ENCODE measurements at places on chromosomes 6 and 20.

GRCh38 chr20:43171930-43172329, 17.8 kb downstream of the PTPRT start:
- no peak for DNase-seq

DNA sequence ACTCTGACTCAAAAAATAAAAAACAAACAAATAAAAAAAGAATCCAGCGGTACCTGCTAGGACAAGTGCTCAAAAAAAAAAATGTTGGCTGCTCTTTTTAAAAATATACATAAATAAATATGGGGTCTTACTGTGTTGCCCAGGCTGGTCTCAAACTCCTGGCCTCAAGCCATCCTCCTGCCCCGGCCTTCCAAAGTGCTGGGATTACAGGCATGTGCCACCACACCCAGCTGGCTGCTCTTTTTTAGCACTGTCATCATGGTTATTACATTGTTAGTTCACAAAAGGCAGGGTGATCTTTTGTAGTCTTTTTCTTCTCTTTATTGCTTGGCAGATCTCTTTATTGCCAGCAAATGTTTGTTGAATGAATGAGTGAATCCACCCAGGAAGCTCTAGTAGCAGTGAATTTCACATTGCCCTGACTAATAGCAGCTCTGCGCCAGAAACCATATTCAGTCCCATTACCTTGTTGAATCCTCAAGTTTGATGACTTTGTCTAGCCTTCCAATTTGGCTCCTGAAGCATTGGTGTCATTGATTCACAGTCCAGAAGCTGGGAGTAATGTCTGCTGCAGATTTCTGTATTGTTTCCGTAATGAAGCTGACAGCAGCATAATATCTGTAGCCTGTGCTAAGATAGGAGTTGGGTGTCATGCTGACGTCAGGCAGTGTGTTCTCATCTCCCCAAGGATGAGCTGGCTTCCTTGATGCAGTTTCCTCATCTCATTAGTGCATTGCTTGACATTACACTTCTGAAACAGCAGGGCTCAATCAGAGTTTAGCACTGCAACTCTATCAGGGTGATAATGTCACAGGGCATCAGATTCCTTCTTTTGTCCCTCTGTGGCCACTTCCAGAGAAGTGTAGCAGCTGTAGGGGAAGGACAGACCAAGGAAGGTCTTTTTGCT, 84.9 kb upstream of the TGM3 start:
- no peak for DNase-seq

DNA sequence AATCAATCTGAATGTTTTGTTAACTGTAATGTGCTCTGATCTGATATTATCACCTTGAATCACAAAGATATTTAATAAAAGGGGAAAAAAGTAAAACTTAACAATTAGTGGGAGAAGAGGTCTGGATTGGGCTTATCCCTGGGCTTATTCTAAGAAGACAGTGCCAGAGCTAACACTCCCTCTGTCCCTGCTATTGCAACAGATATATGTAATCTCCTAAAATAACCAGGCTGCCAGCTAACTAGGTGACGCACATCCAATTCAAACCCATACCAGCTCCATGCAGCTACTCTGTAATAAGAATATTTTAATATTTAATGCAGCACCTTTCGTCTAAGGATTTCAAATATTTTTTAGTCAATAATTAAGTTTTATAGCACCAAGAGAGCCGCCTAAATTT, 330.1 kb upstream of the MARCKS start:
- no peak for DNase-seq

- DNase-seq: no peak
Observed at GRCh38 chr6:52074155-52074554, 13.3 kb downstream of the PKHD1 start.

GRCh38 chr6:143965503-143966171, 42.4 kb downstream of the PLAGL1 start:
- no peak for DNase-seq

DNA sequence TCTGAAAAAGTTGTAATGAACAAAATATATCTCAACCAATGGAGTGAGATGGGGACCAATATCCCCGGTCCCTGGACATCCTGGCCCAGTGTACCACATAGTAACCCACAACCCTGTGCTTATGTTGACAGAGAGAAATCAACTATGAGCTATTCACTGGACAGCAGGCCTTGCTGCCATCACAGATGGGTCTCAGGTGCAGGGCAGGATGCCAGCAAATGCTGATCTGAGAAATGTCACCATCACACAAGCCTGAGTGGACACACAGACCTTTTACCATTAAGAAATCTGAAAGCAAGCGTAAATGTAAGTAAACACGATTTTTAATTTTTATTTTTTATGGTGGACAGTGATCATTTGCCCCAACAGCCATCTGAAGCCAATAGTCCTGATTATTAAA, 9.1 kb downstream of the RPP40 start:
- no peak for DNase-seq

- no peak for DNase-seq
Observed at GRCh38 chr20:56664796-56665195, 35.7 kb downstream of the TFAP2C start.

DNA sequence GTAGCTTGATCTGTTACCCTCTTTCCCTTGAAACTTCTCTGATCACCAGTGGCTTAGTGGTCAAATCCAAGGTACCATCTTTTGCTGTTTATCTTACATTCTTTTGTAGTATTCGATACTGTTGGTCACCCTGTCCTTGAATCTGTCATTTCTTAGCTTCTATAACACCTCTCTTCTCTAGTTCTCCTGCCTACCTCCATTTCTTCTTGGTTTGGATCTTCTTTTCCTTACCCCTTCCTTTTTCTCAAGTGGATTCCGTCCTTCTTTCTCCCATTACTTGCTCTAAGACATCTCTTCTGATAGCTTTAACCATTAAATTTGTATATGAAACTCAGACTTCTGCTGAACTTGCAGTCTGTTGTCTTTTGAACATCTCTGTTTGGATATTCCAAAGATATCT, 39.9 kb downstream of the QKI start:
- no peak for DNase-seq

- DNase-seq: no peak
Observed at GRCh38 chr20:25015986-25016385, 23.4 kb upstream of the APMAP start.

- DNase-seq: no peak
Observed at GRCh38 chr6:50091641-50092040, 41.9 kb upstream of the DEFB112 start.

DNA sequence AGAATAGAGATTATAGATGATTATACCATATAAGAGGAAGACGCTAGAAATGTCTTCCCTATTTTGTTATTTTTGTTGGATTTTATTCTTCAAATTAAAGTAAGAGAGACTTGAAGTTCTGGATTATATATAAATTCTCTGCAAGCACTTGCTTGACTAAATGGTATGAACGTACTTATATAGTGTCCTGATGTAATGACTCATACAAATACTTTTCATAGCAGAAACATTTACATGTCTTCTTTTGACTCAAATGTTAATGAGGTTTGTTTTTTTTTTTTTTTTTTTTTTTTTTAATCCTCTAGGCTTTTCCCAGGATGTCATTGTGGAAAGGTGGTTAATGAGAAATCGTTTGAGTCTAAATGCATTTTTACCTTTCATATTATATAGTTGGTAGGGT, 55.0 kb downstream of the PDE7B start:
- no peak for DNase-seq

DNA sequence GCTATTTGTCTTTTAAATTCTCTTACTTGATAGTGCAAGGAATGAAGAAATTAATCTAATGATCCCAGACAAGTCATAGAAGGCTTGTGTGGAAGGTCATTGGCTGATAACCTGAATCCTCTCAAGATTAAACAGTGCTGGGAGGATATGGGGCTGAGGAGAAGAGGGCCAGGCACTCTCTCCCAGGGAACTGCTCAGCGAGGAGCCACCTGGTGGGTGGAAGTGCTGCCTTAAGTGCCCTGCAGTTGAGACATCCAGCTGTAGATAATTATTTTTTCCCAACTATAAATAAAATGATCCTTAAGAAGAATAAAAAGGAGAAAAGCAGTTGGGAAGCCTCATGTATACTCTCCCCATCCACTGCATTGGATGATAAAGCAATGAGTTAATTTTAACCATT, 47.9 kb downstream of the BTBD3 start:
- no peak for DNase-seq

- peak; percentile 32 for DNase-seq
Observed at GRCh38 chr6:7154341-7155139, 46.8 kb downstream of the RREB1 start.

DNA sequence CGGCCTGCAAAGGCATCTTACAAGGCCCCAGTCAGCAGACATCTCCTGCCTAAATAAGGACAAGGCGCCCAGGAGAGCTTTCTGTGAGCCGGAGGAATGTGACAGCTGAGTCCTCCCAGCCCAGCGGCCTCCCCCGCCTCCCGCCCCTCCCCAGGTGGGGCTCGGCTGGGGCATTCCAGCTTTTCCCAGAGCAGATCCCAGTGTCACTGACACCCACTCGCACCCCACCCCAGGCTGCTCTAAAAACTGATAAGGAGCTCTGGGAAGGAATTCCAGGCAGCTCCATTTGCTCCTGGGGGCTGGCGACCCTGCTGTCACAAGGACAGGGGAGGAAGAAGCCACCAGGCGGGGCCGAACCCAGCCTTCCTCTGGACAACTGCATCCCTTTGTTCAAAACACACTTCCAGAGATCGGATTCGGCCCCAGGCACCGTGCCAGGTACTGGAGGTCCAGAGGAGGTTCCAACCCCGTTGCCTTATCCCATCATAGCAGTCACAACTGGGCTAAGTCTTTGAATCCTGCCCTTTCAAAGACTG, 49.7 kb downstream of the JPH2 start:
- DNase-seq: no peak

GRCh38 chr6:41182069-41183034, 18.6 kb downstream of the TREML2 start:
- DNase-seq: peak; percentile 73

GRCh38 chr6:129455126-129455769, 254.7 kb downstream of the ARHGAP18 start:
- no peak for DNase-seq

- DNase-seq: no peak
Observed at GRCh38 chr6:127570739-127571389, 6.1 kb upstream of the C6orf58 start.

DNA sequence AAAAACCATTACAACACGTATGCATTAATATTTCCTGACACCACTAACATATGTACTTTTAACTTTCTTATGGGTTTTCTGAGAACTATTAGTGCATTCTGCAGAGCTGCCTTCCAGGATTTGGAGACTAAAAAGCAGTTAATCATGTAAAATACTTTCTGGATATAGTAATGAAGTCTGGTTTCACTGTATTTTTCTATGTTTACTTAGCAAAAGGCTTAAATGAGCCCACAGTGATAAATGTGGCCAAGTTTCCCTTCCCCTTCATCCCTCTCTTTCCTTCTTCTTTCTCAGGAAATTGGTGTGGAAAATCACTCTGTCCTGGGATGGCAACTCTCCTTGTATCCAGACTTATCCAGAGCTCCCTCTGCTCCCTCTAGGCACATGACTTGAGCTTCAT, 29.7 kb upstream of the ENPP1 start:
- DNase-seq: no peak

DNA sequence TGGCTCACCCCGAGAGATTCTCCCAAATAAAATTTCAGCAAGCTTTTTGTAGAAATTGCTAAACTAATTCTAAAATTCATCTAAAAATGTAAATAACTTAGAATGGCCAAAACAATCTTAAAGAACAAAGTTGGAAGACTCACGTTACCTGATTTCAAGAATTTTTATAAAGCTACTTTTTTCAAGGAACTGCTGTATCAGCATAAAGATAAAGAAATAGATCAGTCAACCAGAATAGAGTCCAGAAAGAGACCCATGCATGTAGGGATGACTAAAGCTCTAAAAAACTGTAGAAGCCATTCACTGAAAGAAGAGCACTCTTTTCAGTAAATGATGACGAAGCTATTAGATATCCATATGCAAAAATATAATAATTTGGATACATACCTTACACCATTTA, 652.1 kb downstream of the TBC1D32 start:
- no peak for DNase-seq

- DNase-seq: no peak
Observed at GRCh38 chr6:116461932-116462885, 1.0 kb downstream of the CALHM6 start.

DNA sequence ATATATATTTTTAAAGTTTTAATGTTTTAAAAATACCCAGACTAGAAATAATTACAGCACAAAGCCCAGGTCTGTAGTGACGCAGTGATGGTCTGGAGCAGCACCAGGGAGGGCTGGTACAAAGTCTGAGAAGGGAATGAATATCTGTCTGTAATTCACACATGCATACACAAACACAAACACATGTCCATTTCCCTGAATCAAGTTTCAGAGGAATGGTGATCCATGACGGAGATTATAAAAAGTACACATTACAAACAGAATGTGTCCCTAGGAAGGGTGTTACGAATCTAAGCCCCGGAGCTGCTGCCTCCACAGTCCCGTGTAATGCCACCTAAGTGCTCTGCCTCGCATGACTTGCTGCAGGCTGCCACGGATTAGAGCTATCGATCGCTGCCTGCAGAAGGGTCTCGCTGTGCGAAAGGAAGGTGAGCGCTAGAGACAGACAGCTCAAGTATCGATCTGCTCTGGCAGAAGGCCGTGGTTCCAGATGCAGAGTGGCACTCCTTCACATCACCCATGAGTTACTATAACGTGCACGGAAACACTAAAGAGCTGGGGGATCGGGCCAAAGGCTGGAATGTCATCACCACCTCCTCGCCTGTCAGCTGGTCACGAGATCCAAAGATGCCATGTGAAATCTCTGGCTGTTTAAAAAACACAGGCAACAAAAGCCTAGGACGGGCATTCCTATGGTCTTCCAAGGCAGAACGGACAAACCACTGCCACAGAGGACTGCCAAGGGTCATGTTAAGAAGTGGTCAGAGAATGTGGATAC, 87.1 kb downstream of the INSM1 start:
- no peak for DNase-seq

- no peak for DNase-seq
Observed at GRCh38 chr20:51021067-51022025, 1.6 kb downstream of the KCNG1 start.

DNA sequence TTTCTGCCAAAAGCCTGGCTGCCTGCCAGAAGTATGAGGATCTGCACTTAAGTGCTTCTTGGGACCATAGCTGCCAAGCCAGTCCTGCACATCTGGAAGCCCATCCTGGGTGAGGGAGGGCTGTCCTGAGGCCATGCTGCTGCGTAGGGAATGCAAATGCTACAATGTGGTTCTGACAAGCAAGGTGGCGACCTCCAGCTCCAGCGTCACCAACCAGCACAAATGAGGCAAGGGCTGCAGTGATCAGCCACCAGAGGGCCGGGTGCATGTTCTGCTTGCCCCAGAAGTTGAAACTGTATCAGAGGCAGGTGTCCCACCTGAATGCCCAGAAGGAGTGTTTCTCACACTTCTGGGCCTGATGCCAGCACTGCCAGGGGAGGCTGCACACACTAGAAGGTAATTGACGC, 99.1 kb upstream of the KCNQ5 start:
- DNase-seq: no peak

DNA sequence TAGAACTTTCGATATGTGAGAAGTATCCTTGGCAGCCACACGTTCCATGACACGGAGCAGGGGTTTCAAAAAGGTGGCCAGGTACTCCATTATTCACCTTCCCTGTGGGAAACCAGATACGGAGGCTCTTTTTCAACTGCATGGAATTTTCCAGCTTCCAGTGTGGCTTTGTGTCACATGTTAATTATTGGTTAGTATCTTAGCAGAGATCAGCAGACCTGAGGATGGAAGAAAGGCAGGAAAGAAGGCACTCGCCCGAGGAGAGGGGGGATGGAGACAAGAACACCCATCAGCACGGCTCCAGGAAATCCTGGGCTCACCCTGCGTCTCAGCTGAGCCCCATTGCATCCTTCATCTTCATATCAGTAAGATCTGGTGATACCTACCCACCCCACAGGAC, 115.5 kb downstream of the PXDC1 start:
- DNase-seq: no peak

GRCh38 chr6:130500693-130501092, 134.9 kb downstream of the TMEM200A start:
- no peak for DNase-seq
